Right renal cortex interstitium (tissue), 3 donors: ENCODE measurements at places on chromosomes 7 and 10. TPM values are rescaled to one million over a fixed set of nuclear protein-coding genes. Genes with fewer than 3 reads are reported as not detected.
A peak's percentile ranks its signal among the peaks of the same experiment; 100 is the strongest.

Gene CLCN1
- 0.08 TPM for polyA plus RNA-seq

- no peak for DNase-seq
Measured at GRCh38 chr7:111229181-111229740, 138.3 kb downstream of the LRRN3 start.

Gene DMBT1
- 0.08 TPM for polyA plus RNA-seq

DNA sequence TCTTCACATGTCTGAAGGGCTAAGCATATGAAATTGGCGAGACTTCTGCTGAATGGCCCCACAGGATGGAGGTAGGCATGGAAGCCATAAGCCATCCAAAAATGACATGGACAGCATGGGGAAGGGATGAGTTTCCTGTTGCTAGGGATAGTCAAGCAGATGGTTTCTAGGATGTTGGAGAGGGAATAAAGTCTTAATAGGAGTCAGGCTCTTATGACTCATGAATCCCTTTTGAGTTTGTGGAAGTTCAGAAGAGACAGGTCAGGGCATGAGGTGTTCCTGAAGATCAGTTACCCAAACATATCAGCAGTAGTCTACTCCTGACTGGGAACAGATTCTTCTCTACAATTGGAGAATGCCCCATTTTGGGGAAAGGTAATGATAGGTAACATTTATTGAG, 243.9 kb downstream of the REEP3 start:
- no peak for DNase-seq

- DNase-seq = no peak
Measured at GRCh38 chr7:43648473-43649406, 65.8 kb downstream of the STK17A start.

GRCh38 chr7:101717628-101718357, 88.7 kb upstream of the MYL10 start:
- no peak for DNase-seq

- no peak for DNase-seq
Measured at GRCh38 chr10:78972160-78972946, 96.4 kb upstream of the ZMIZ1 start.

DNA sequence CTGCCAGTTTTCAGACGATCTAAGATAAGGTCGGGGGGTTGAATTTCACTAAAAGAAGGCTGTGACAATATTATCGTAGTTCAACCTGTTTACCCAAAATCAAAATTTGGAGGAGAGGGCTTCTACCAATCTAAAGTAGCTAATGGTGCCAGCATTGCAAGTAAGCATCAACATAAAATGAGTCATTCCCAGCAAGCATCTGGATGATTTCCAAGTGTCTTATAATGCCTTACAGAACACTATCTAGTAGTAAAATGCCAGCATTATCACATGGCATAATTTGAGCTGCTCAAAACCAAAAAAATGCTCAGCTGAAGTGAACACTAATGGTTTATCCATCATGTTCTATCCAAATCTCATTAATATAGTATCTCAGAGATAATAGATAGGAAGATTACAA, 1193.9 kb downstream of the DNAJB9 start:
- no peak for DNase-seq

- DNase-seq = no peak
Measured at GRCh38 chr7:42238709-42239366, 1.8 kb upstream of the GLI3 start.

- no peak for DNase-seq
Measured at GRCh38 chr7:117383046-117383445, 44.2 kb downstream of the ASZ1 start.

- no peak for DNase-seq
Measured at GRCh38 chr10:12808014-12808613, 193.4 kb downstream of the CCDC3 start.

- DNase-seq = no peak
Measured at GRCh38 chr7:28858206-28858605, 99.9 kb downstream of the TRIL start.

- DNase-seq = no peak
Measured at GRCh38 chr7:104656467-104656866, 328.1 kb downstream of the LHFPL3 start.

- no peak for DNase-seq
Measured at GRCh38 chr7:47816647-47817046, 131.6 kb downstream of the PKD1L1 start.

Gene FEZF1
- polyA plus RNA-seq = not detected

DNA sequence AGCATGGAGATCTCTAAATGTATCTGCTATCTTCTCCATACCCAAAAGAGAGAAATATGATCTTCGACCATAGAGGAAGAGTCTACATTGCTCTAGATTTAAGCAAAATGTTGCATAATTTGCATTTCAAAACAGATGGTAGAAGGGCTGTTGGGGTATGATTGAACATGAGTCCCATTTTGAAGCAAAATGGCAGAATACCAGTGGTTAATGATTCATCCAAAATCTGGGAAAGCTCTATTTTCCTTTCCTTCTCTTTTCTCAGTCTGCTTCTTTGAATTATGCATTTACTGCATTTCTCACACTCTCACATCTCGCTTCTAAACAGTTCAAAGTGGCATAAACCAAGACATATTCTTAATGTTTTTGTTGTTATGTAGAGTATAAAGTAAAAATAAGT, 178.5 kb downstream of the MACC1 start:
- DNase-seq = no peak

DNA sequence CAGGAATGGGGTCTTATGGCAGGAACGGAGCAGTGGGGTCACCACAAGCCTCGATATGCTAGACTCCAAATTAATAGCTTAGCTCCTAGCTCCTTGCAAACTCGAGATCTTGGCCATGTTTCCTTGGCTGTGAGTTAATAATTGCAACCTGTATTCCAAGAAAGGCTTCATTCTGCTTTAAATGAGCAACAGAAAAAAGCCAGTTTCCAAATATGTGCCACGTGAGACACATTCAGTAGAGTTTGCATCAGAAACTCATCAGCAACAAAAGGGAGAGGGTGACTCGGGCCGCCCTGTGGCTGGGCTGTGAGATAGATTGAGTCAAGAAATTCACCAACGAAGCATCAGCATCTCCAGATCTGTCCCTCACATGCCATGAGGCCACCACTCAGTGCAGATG, 112.0 kb downstream of the NPTX2 start:
- no peak for DNase-seq

- DNase-seq = no peak
Measured at GRCh38 chr10:35480142-35480541, 125.0 kb upstream of the GJD4 start.

GRCh38 chr10:100968863-100969186, 479 bp upstream of the SEMA4G start:
- DNase-seq = no peak

DNA sequence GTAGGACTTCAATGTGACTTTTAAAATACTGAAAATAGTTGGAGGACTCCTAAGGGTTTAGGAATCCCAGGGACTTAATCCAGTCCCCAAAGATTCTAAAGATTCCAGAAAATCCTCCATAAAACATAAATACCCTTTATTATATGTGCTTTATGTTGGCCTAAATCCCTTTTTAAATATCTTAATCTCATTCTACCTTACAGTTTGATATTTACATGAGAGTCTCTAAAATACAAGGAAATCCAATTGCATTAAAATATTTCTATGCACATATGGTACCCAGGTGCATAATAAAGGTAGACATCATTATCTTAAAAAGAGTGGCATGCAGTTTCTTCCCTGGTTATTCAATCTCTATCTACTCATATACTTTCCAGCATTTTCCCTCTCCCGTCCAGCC, 51.8 kb downstream of the BPGM start:
- no peak for DNase-seq

DNA sequence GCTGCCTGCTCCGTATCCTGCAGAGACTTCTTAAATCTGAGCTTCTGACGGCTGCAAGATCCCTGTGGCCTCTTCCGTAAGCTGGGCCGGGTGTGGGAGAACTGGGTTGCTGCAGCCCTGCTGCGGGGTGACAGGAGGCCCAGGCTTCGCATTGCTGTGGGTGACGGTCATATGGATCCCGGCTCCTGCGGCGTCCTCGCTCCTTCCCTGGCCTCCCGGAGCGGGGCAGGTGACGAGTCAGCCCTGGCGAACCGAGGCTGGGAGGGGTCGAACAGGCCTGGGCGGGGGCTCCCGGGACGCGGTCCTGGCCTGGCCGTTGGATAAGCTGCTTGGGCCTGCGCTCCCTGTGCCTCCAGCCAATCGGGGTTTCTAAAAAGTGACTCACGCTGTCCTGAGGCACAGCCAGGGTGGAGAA, 7.8 kb upstream of the UBE2D1 start:
- DNase-seq = no peak

- no peak for DNase-seq
Measured at GRCh38 chr10:58350023-58350422, 15.2 kb downstream of the UBE2D1 start.

DNA sequence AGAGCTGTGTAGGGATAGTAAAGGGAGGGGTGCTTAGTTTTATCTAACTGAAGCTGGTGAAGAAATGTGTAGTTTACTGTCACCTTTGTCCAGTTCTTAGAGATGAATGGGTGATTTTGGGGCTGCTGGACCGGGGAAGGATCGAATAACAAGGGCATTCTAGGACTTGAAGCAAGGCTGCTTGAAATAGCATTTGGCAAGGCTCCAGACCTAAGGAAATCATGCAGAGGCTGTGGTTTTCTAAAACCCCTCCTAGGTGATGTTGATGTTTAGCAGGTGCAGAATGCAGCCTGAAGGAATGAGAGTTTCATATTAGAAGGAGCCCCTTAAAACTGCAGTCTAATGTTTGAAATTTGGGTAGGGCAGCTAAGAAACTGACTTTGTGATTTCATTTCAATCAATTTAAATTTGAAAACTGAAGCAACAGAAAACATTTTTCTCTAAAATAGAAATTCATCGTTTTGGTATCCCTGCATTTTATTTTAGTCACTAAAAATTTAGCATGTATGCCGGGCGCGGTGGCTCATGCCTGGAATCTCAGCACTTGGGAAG, 68.5 kb downstream of the TET1 start:
- DNase-seq = peak; percentile 19

Gene HILPDA
- 17.8 TPM for polyA plus RNA-seq

Gene AGBL3
- 6.7 TPM for polyA plus RNA-seq

- DNase-seq = no peak
Measured at GRCh38 chr10:59372543-59372942, 10.2 kb upstream of the FAM13C start.

DNA sequence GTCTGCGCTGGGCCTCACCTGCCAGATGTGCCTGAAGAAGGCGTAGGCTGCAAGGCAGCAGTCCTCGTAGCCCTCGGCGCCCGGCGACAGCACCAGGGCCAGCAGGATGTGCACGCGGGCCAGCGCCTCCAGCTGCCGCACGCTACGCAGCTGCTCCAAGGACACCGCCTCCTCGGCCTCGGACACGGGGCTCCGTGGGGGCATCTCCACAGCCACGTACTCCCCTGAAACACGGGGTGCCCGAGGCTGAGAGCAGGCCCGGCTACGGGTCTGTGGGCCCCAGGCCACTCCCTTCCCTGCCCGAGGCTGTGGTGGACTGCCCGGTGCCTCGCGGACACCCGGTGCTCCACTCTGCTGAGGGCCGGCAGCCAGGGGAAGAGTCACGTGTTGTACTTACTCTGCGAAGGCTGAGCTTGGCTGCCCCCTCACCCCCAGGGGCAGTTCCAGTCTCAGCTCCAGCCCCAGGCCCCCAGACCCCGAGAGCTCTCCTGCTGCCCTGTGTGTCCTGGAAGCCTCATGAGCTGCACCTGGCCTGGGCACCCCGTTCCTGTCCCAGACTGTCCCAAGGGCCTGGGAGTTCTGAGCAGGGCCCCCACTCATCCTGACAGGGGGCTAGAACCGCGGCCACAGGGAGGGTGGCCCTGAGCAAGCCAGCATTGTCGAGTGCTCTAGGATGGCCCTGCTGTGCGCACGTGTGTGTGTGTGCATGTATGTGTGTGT, 62.8 kb downstream of the CFAP46 start:
- no peak for DNase-seq

GRCh38 chr10:104589871-104590270, 51.2 kb upstream of the SORCS3 start:
- DNase-seq = no peak

DNA sequence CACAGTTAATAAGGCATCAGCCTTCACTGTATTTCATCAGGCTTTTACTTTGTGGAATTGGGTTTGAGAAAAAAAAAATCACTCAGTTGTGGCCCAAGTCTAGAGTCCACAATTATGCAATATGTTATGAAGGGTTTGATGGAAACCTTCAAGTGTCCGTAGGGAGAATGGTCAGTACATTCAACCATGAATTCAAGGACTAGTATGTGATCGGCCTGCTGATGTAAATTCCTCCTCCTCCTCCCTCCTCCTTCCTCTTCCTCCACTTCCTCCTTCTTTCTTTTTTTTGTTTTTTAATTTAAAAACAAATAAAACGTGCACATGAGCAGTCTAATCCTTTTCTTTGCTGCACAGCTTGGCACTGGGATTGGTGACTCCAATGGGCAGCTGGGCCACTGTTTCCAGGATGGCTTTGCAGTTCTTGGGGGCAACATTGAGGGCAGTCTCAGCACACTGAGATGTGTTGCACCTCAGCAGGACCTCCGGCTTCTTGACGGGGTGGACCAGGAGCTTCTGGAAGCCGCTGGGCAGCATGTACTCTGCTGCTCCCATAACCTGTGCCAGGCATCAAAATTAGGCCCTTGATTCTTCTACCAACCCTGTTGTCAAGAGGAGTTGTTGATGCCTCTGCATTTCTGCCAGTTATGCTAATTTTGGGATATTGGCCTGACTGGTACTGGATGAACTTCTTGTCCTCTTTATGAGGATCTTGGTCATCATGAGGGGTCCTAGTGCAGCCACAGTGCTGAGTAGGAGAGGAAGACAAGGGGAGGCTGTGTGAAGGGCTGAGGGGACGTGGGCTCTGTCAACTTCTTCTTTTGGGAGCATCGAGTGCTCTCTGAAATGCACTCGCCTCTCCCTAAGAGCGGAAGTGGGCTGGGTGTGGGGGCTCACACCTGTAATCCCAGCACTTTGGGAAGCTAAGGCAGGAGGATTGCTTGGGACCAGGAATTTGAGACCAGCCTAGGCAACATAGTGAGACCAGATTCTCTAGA, 9.3 kb upstream of the IL2RA start:
- no peak for DNase-seq

DNA sequence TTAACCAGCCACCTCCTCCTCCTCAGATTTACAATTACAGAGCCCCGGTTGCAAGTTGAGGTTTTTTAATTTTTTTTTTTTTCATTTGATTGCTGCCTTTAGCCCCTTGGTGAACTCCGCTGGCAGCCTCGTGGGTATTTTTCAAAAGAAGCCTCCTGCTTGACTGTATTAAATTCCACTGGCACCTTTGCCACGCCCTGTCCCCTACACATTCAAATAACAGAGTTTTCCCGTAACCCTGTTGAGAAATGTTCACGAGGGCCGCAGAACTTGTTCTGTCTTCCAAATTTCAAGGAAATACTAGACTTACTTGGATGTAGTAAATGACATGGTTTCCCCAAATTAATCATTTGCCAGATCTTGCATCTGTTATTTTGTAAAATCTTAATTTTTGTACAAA, 167.0 kb downstream of the ARID5B start:
- no peak for DNase-seq

Gene HOXA6
- polyA plus RNA-seq = 24.4 TPM

Gene PILRA
- 3.4 TPM for polyA plus RNA-seq

- DNase-seq = no peak
Measured at GRCh38 chr10:123252779-123253178, 98.6 kb downstream of the BUB3 start.

Gene BBS9
- polyA plus RNA-seq = 16.3 TPM

GRCh38 chr7:113204415-113204814, 86.1 kb upstream of the SMIM30 start:
- no peak for DNase-seq

- DNase-seq = no peak
Measured at GRCh38 chr10:133275684-133276092, 980 bp downstream of the ADAM8 start.

Gene XRCC2
- 5.4 TPM for polyA plus RNA-seq

GRCh38 chr7:39321909-39322498, 244.2 kb upstream of the YAE1 start:
- no peak for DNase-seq

GRCh38 chr7:40758590-40758989, 623.8 kb downstream of the SUGCT start:
- no peak for DNase-seq

Gene BLNK
- 36.7 TPM for polyA plus RNA-seq

Gene ACHE
- 3.2 TPM for polyA plus RNA-seq
